ENCODE measurements at places on chromosomes 2 and 18.

GRCh38 chr2:138107288-138107687 lies 143.0 kb downstream of the HNMT start:
- no peak for DNase-seq

DNA sequence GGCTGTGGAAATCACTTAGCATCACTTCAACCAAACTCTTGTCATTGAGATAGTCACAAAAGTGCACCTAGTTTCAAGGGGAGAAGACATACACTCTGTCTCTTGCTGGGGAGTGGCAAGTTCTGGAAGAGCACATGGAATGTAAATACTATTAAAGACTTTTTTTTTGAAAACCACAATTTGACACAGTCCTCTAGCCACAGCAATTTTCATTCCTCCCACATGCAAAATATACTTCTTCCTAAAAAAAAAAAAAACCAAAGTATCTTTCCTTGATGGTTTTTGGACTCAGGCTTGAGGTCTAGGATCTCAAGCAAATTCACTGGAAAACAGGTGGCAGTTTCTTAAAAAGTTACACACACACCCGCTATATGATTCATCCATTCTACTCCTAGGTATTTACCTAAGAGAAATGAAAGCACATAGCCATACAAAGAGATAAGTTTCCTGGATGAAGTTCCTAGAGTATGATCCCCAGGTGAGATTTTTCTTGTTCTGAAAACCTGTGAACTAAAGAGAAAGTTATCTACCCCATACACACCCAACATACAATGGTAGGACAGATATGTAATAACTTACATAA lies 295.8 kb downstream of the SP3 start:
- no peak for DNase-seq

DNA sequence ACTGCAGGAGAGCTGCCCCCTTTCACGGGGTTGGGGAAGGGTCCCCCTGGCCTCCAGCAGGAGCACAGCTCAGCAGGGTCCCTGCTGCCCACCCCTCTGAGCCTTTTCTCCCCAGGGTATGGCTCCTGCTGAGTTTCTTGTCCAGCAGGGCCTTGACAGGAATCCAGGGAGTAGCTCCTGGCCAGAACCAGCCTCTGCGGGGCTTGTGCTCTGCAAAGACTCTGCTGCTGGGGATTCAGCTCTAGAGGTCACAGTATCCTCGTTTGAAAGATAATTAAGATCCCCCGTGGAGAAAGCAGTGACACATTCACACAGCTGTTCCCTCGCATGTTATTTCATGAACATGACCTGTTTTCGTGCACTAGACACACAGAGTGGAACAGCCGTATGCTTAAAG lies 21.2 kb downstream of the FOSL2 start:
- peak; percentile 35 for DNase-seq

DNA sequence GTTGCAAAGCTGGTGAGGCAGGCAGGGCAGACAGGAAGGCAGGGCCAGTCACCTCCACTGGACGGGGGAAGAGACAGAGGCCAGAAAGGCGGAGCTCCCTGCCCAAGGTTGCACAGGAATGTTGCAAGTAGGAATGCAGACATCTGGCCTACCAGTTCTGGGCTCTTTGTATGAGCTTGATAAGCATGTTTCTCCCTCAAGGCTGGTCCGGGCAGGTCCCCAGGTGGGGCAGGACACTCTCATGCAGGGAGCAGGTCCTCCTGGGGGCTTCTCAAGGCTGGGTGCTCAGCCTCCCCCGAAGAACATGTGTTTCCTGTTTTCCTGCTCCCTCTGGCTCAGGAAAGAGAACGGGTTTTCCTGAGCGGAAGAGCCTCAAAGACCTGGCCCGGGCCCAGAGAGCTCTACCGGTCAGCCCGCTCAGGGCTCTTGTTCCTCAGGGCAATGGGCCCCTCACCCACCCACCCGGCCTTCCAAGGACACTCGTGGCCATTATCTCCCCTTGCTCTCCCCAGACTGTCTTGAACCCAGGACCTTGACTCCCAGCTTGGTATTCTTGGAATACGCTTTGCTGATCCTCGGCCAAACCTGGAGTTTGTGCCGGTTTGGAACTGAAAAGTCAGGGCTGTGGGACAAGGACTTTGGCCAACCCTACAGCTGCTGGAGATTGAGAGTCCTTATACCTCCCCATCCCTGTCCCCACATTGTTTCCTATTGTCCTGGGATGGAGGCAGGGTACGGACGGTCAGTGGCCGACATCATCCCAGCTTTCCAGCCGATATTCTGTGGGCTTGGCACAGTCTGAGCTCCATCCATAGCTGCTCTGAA lies 87.7 kb upstream of the HAAO start:
- DNase-seq, result no peak

DNA sequence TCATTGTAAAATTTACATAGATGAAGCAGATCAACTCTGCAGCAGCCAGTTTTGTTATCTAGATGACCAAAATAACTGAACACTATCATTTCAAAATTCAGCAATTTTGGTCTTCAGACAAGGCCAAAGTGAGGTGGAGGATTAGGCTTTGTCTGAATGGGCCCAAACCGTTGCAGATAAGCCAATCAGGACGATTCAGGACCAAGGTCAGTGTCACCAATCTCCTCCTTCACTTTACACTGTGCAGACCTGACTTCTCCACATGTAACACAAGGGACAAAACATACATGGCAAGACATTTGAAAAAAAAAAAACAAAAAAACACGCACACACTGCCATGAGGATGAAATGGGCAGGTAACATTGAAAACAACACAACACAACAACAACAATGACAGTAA lies 211.2 kb downstream of the NAPG start:
- DNase-seq, result no peak
